ENCODE measurements at places on chromosomes 3 and 15.

DNA sequence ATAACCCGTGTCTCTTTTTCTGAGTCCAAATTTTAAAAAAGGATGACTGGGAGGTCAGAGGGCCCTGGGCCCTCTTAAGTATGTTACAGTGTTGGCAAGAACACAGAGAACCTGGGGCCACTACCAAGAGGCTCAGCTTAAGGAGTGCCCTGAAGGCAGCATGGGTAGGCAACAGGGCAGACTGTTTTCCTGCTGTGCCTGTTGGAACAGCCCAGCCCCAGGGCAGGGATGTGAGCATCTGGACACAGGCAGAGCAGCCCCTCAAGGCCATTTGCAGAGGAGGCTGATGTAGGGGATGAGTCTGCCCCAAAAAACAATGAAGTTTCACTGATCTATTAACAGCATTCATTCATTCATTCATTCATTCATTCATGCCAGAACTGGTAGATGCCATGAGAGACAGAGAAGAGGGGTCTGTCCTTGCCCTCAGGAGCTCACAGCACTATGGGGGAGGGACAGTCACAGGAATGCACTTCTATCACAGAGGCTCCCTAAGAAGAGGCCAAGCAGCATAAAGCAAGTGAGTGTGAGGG lies 2.2 kb upstream of the LTF start:
- no peak for DNase-seq

DNA sequence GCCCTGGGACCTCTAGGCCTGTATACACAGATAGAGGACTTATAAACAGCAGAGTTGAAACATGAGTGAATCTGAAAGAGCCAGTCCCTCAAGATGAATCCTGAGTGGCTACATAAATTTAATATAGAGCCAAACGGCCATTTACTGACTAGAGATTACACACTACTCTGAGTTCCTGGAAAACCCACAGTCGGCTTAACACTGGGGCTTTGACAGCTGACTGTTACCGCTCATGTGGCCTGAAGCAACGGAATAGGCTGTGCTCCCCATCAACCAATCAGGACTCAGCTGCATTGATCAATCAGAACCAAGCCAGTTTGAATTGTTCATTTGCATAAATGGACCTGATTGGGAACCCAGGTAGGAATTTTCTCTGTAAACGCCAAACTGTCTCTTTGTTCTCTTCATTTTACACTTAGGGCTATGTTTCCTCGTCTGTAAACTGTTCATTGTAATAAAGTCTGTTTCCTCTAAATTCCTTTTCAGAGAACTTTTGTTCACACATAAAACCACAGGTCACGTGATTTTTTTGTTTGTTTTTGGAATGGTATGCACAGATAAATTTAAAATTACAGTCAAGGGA lies 40.5 kb downstream of the CCNL1 start:
- no peak for DNase-seq

DNA sequence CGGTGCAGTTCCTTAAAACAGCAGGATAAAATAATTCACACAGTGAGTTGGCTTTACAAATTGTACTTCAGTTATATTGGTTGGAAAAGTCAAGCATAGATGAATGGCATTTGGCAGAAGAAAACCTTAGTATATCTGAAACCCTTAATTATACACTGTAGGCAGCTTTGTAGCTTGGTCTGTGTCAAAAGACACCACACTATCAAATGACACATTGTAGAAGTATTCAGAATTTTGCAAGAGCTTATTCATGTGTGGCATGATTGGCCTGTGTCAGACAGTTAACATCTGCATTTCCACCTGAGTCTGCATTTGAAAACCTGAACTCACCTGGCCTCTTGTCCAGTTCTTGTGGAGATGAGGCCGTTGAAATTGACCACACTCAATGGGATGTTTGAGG lies 13.8 kb downstream of the TMEM266 start:
- DNase-seq, result peak; percentile 15

DNA sequence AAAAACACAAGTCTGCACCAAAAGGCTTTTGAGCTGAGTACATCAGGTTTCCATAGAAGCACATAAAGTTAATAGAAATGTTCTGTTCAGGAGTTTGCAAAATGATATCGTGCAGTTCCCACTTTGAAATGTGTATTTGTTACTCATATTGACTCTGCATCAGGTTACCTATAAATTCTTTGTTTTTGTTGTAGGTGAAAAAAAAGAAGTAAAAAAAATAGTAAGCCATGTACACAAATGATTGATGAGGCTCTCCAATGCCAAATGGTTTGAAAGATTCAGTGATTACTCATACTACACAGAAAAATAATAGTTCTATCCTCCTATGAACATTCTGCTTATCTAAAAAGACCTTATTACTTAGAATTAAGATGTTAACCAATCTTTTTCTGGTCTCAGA lies 287.3 kb upstream of the MME start:
- DNase-seq, result no peak

DNA sequence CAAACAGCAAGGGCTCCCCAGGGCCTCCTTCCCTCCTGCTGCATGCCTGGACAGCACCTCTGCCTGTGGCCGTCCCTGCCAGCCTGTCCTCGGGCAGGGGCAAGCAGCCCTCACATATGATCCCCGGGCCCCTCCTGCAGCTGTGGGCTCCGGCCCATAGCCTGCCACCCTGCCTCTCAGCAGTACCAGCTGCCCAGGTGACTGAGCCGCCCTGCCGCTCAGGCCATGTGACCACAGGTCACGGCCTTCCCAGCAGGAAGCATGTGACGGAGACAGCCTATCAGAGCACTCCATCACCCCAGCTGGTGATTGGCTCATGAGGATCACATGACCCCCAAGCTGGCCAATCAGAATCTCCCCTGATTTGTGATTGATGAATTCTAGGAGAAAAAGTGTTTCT lies 23.9 kb downstream of the ALDH1L1 start:
- DNase-seq, result no peak

DNA sequence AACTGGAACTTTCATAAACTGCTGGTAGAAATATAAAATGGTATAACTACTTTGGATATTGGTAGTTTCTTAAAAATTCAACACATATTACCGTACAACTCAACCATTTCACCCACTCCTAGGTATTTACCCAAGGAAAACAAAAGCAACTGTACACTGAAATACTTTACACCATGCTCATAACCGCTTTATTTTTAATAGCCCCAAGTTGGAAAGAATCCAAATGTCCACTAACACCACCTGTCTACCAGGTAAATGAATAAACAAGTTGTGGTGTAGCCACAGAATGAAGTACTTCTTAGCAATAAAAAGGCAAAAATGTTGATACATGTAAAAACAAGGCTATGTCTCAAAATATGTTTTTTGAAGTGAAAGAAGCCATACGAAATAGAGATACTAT lies 215.9 kb upstream of the PEX5L start:
- no peak for DNase-seq

- DNase-seq, result no peak
Observed at GRCh38 chr3:50158530-50159146, 3.5 kb downstream of the SEMA3F start.

- DNase-seq, result no peak
Observed at GRCh38 chr15:70198441-70199123, 100.9 kb upstream of the TLE3 start.

GRCh38 chr3:141353652-141354495 lies 14.4 kb upstream of the ZBTB38 start:
- no peak for DNase-seq

DNA sequence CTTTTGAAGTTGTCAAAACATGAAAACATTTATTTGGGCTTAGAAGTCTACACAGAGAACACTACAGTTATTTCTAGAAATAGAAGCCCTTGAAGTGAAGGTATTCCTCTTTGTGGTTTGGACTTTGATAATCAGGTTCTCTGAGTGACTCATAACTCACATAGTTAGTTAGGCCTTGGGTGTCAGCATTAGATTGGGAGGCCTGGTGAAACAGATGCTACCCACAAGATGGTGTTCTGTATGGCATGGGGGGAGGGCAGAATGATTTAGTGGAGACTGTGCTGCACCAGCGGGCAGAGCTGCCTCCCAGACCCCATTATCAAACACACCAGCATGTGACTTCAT lies 108.9 kb upstream of the ETV5 start:
- no peak for DNase-seq

- no peak for DNase-seq
Observed at GRCh38 chr3:122758877-122759560, 34.6 kb downstream of the HSPBAP1 start.

GRCh38 chr3:69085833-69086722 lies 1.3 kb downstream of the ARL6IP5 start:
- peak; percentile 90 for DNase-seq

GRCh38 chr3:184377882-184378445 lies at the start of gene THPO:
THPO (minus strand) TSS chr3:184378207; CDS start chr3:184376259, 1,948 bp downstream.
- no peak for DNase-seq

GRCh38 chr3:112860898-112861297 lies 14.2 kb upstream of the CD200R1L start:
- DNase-seq, result no peak

DNA sequence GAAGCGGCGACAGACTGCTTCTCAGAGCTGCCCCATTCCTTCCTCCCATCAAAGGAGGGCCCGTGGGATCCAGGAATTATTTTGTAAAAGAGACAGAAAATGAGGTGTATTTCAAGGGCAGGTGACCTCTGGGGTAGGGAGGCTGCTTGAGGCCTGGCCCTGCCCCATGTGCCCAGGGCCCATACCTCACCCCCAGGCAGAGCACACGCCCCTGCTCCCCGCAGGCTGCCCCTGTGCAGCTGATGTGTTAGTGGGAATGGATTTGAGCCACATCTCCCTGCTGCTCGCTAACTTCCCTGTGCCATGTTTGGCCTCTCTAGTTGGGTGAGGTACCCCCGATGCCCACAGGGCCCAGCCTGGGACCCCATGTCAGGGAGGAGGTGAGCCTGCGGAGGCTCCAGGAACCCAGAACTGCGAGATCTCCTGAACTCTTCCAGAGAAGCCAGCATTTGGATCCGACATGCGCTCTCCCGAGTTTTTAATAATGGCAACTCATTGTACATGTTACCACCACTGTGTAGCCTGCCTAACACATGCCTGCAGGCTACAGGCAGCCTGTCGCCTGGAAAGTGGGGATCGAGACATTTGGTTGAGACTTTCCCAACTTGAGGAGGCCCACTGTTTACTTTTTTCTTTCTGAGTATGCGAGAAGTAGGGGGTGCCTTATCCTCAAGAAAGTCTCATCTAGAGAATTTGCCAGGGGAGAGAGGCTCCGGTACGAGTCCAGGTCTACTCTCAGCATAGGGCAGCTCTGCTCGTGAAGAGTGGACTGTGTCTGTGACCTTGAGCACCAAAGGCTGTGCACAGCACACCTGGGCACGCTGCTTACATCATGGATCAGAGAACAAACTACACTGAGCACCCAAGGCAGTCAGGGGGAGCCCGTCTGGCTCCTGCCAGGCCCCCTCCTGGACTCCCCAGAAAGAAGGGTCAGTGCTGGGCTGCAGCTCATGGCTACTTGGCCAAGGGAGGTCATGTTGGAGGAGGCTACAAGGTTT lies 36.1 kb downstream of the PCSK6 start:
- DNase-seq, result no peak

GRCh38 chr3:195210266-195210973 lies 60.5 kb downstream of the XXYLT1 start:
- DNase-seq, result peak; percentile 93

GRCh38 chr3:139248593-139249255 lies 95.1 kb upstream of the MRPS22 start:
- no peak for DNase-seq

- DNase-seq, result no peak
Observed at GRCh38 chr3:30835667-30836066, 58.8 kb downstream of the GADL1 start.

DNA sequence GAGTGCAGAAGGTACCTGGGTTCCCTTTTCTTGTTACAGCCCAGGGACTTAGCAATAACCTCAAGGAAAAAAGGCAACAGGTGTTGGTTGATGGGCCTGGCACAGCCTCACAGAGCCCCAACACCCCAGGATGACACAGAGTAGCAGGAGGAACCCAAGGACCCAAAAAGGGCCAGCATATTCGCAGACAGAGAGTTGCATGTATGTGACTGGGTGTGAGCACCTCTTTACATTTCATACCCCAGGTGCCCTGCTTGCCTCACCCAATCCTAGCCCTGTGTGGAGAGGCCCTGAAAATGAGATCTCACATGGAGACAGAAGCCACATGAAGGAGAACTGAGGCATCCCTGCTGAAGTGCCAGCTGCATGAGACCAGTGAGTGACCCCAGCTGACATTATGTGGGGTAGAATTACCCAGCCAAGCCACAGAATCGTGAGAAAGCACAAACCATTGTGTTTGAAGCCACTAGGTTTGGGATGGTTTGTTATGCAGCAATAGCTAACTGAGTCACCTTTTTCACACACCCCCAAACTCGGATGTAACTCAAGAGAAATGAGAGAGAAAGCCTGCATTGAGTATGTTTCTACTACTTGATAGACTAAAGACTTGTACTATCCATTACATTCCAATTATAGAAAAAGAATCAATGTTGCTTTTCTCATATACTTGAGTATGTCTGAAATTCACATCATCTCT lies 26.2 kb upstream of the HHATL start:
- DNase-seq, result no peak

- DNase-seq, result no peak
Observed at GRCh38 chr3:117480972-117481371, 771.4 kb downstream of the TUSC7 start.

GRCh38 chr3:64332459-64333350 lies 107.4 kb upstream of the PRICKLE2 start:
- peak; percentile 61 for DNase-seq
